ENCODE measurements at places on chromosomes 5 and 9.

DNA sequence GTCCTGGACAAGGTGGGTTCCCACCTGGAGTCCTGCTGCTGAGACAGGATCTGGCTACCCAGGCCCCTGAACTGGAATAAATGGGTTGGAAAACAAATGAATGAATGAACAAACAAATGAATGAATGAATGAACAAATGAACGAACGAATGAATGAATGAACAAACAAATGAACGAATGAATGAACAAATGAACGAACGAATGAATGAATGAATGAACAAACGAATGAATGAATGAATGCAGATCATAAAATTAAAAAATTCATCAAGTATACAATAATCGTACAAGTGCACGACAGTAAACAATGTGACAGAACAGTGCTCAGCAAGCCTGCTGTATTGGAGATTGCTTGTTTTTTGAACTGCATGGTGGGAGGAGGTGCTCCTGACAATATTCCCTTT lies 2097.1 kb downstream of the MAT2B start:
- no peak for DNase-seq

DNA sequence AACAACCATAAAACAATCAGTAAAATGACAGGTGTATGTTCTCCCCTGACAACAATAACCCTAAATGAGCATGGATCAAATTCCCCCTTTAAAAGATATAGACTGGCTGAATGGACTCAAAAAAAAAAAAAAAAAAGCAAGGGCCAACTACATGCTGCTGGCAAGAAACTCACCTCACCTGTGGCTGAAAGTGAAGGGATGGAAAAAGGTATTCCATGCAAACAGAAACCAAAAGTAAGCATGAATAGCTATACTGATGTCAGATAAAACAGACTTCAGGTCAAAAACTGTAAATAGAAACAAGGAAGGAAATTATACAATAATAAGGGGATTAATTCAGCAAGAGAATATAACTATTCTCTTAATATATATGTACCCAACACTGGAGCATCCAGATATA lies 54.2 kb upstream of the SSBP2 start:
- DNase-seq, result no peak

DNA sequence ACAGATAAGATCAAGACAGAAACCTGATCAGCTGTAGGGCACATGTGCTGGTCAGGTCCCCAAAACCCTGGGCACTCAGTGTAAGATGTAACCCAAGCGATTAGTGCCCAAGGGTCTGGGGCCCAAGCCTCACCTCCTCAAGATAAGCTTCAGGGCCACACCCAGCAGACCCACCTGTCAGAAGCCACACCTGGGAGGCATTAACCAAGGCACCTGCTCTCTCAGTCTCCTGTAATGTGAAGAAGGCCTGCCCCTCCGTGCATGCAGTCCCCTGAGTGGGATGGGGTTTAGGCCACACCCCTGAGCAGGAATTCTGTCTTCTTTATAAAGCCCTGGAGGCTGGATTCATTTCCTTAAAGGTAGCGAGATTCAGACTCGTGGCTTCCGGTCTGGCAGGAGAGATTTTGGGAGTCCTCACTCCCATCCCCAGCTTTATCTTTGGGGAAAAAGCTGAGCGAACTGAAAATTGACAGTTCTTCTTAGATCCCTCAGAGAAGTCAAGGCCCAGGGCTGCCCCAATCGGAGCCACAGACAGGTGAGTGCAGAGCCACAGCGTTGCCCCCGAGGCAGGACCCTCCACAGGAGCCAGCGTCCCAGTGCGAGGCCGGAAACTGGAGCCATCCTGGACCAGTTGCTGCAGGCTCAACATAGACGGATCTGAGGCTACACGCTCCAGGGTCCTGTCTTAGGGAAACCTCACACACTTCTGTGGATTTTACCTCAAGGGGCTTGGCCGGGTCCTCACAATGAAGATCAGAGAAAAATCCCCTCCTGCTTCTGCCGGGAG lies 357.6 kb upstream of the IRX4 start:
- no peak for DNase-seq

GRCh38 chr9:5846096-5846495 lies 13.2 kb upstream of the ERMP1 start:
- no peak for DNase-seq

GRCh38 chr9:89122949-89123348 lies 55.7 kb downstream of the SHC3 start:
- DNase-seq, result no peak

- DNase-seq, result no peak
Observed at GRCh38 chr9:94922098-94922607, 195.7 kb downstream of the AOPEP start.

DNA sequence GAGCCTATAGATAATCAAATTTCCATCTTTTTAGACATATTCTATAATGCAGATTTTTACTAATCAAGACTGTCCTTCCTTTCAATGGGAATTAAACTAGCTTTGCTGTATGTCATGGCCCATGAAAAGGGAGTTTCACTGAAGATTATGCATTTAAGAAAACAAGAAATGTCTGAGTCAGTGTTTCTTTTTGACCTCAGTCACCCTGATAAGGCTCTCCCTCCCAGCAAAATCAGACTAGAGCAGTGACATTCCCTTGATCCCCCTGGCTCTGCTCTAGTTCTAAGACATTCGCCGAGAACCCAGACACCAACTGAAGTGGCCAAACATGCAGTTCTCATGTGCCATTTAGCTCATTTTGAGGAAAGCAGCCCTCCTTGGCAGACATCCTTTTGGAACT lies 442.0 kb downstream of the ACTL7B start:
- DNase-seq, result no peak

DNA sequence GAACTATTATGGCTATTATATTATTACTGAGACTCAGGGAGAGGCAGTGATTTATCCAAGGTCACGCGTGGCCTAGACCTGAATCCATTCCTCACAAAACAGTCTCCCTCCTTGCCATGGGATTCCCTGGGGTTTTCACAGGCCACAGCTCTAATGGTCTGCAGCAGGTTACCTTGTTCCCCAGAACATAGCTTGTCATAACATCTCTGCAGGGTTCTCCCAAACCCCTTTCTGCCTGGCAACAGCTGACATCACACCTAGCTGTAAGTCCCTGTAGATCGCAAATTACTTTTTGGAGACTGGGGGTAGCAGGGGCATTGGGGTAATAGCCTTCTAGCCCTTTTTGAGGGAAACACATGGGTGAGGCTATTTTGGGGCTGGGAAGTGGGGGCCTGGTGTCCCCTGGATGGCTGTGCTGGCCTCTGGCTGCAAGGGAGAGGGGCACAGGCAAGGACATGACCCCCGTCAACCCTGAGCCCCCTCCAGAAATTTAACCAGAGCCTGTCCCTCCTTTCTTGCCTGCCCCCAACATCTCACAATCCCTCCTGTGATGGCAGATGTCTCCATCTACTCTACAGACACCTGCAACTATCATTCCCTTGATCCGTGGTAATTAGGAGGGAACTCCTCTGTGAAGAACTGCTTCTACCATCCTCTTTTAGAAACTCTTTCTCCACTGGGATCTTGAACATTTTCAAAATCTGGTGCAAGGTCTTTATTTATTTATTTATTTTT lies 1.3 kb downstream of the CD74 start:
- no peak for DNase-seq

- DNase-seq, result no peak
Observed at GRCh38 chr5:10511741-10512640, 51.9 kb upstream of the ANKRD33B start.
